ENCODE measurements at places on chromosomes 12 and 14.

DNA sequence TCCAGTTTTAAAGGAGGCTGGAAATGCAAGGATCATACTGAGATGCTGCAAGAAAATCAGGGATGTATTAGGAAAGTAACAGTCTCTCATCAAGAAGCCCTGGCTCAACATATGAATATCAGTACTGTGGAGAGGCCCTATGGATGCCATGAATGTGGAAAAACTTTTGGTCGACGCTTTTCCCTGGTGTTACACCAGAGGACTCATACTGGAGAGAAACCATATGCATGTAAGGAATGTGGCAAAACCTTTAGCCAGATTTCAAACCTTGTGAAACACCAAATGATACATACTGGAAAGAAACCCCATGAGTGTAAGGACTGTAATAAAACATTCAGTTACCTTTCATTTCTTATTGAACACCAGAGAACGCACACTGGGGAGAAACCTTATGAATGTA, 24.5 kb downstream of the ZNF891 start:
- DNase-seq, result no peak

DNA sequence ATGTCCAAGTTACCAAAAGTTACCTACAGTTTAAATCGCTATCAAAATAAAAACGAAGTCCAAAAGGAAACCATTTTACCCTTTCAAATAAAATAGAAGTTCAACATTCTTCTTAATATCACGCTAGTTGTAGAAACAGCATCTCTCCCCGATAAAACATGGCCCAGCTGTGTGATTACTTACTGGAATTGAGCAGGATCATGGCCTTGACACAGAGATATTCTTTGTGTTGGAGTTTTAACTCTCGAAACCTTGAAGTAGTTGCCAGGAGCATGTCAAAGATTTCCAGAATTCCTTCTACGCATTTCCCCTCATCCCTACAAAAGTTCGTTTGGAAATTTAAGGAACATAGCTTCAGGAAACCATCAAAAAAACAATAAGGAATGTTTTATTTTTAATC, 44.8 kb downstream of the ESR2 start:
- DNase-seq, result no peak

- no peak for DNase-seq
These were observed 55.4 kb downstream of the FBRSL1 start for GRCh38 chr12:132545164-132545953.

- DNase-seq, result no peak
These were observed 242.2 kb upstream of the OR4E1 start for GRCh38 chr14:21915826-21916225.

- DNase-seq, result no peak
These were observed at the start of gene HCAR1 for GRCh38 chr12:122730215-122731014. HCAR1 (minus strand) TSS chr12:122730844; CDS start chr12:122730339, 505 bp downstream.

DNA sequence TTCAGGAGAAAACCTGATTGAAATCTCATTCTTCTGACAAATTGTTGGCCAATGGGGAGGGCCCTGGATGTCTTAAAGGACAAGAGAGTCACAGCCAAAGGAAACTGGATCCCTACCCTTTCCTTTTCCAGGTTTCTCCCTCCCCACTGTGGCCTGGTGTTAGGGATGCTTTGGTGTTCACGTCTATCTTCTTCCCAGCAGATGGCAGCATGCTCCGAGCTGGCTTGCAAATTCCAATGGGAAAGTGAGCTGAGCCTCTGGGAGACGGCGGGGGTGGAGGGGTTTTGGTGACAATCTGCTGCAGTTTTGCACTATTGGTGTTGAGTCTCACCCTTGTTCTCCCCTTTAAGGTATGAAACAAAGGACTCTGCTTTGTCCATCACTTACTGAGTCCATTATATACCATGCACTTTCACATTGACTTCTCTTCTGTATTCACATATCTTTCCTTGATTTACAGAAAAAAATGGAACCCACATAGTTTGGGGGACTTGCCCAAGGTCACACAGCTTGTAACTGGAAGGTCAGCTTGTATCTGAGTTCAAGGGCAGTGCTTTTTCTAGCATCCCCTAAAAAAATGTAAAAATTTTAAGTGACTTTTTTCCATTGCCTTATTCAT, 39.3 kb downstream of the CCDC177 start:
- no peak for DNase-seq

- DNase-seq, result no peak
These were observed 11.0 kb upstream of the RHOJ start for GRCh38 chr14:63193236-63193635.

DNA sequence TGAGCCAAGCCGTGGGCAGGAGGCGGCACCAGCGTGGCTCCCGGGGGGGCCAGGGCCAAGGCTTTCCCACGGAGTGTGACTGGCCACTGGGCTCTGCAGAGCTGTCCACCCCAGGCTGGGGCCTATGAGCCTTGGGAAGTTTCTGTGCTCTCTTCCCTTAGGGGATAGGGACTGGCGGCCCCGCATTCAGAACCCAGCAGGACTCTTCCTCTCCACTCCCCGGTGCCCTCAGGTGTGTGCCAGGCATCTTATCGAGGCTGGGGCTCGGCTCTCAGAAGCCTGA, 17.8 kb upstream of the EIF2B2 start:
- no peak for DNase-seq
